ENCODE measurements at places on chromosomes 2 and 18. TPM values are rescaled to one million over a fixed set of nuclear protein-coding genes. Genes with fewer than 3 reads are reported as not detected.

DNA sequence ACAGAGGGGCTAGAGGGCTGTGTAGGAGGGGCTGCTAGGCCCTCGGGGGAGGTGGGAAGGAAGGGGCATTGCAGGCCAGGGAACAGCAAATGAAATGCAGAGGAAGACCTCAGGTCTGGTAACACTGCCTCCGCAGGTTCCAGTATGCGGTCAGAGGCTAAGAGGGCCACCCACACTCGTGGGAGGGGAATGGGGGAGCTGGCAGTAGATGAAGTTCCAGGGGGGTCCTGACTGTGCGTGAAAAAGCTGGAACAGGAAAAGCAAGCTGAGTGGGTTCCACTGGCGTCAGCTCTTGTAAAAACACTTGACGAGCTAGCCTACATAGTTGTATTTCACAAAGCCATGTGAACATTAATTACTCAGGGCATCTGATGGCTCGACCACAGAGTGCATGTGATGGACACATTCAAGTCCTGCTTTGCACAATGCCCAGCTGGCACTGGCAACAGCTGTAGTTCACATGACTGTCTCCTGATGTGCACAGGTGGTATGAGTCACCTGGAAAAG, 29.0 kb upstream of the PTPN4 start:
- no peak for DNase-seq

The QPCT gene
- 2.7 TPM for total RNA-seq

DNA sequence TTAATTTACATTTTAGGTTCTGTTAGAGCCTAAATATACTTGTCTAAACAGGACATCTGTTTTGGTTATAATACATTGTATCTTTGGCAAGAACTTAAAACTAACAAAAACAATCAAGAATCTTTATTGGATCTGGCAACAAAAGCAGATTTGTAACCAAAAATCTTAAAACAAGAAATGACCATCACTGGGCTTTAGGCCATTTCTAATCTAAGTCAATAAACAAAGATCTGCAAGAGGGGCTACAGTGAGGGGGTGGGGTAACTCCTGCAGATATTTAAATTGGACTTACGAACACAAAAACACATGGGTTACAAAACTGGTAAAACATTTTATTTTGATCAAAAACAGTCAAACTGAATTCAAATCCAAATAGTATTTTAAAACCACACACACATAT, 77.3 kb downstream of the SRBD1 start:
- no peak for DNase-seq

DNA sequence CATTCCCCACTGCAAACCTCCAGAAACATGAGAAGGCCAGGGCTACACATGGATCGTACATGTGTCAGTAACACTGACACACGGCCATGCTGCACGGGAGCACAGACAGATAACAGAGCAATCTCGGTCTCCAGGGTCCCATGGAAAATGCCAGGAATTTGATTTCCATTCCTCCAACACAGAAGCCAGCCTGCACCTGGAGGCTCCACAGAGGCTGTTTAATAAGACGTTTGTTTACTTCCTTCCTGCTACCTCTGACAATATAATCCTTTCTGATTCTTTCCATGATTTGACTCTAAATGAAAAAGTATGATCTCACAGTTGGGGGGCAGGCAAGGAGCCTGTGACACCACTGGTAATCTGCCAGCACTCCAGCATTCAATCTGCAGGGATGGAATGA, 210.9 kb upstream of the DDX18 start:
- no peak for DNase-seq

The MAP3K19 gene
- total RNA-seq: not detected

DNA sequence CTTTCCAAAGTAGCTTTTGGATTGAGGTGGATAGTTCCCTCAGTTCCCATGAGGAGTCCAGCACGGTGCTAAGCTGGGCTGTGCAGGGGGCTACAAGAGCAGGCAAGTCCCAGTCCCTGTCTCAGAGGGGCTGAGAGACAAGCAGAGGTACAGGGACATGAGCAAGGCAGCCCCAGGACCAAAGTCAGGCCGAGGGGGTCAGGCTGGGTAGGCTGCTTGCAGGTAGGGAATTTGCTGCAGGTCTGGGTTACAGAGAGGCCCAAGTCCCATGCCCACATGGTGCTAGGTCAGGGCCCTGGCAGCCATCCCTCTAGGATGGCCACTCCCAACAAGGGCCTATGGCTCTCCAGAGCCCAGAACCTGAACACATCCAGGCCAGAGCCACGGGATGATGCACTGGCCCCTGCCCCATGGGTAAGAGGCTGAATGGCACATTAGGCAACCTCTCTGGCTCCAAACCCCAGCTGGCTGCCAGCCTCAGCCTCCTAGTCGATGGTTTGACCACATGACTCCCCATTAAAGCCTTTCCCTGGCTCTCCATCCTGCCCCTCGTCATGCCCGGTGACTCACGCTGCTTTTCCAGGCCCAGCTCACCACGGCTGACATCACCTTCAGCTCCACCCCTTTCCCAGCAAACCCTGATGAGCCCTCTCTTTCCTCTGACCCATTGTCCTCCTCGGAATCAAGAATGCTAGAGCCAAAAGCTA, 83.7 kb downstream of the SDC1 start:
- DNase-seq: no peak

The GALNT3 gene
- total RNA-seq: 18.4 TPM

The EPC2 gene
- 53.1 TPM for total RNA-seq

The ERBB4 gene
- total RNA-seq: 43.8 TPM

The REG3A gene
- not detected for total RNA-seq

DNA sequence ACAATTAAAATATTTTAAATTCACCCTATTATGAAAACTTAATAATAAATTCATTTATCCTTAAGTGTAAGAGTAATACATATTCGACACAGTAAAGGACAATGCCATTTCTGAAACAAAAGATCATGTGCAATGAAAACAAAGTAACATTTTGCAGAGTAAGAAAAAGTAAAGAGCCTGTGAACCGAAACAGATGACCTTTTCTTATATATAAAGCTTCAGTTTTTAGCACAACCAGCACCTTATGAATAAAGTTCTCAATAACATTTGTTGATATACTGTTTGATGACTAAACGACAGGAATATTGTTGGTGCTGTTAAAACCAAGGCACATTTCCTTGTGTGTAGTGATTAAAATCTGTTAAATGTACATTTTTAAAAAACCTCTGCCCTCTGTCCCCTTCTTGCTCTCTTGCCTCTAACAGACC, 1.5 kb downstream of the PELI1 start:
- DNase-seq: no peak

GRCh38 chr2:171515672-171516298, 6.5 kb upstream of the CYBRD1 start:
- no peak for DNase-seq

- no peak for DNase-seq
Measured at GRCh38 chr2:136891100-136891499, 125.8 kb downstream of the THSD7B start.

GRCh38 chr18:63440219-63440618, 17.9 kb upstream of the VPS4B start:
- DNase-seq: no peak

The PPP1R1C gene
- 5.6 TPM for total RNA-seq

- no peak for DNase-seq
Measured at GRCh38 chr2:9974343-9974742, 22.9 kb downstream of the GRHL1 start.

GRCh38 chr2:7011356-7012083, 94.3 kb downstream of the RNF144A start:
- no peak for DNase-seq

The NAB1 gene
- 64.1 TPM for total RNA-seq

- no peak for DNase-seq
Measured at GRCh38 chr18:48727681-48728080, 188.8 kb downstream of the CTIF start.

The ZNF532 gene
- 184 TPM for total RNA-seq

GRCh38 chr2:241088376-241088775, 13.7 kb downstream of the MTERF4 start:
- no peak for DNase-seq

GRCh38 chr2:34029073-34029472, 430.0 kb upstream of the FAM98A start:
- no peak for DNase-seq

- DNase-seq: no peak
Measured at GRCh38 chr2:48116497-48116896, 210.2 kb upstream of the FBXO11 start.

The GPR17 gene
- not detected for total RNA-seq

DNA sequence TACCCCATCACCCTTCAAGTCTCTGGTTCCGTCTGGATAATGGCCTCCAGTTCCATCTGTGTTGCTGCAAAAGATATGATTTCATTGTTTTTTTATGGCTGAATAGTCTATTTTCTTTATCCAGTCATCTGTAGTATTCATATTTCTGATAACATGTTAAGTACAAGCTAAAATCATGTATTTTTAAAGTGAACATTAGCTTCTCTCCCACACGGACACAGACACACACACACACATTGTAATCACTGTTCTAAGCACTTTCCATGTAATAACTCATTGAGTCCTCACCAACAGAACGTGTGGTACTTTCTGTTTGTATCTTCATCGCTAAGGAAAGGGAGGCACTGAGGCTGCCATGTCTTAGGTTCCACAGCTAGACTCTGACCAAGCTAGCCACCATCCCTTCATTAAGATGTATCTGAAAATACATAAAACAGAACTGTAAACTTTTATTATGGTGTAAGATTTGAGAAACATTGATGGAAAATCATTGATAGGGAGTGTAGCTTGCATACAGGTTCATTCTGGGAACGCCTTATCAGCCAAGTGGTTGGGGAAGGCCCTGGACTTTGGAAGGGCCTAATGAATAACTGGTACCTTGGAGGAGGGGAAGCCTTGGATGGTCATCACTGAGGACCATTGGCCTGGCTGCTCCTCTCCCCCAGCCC, 8.1 kb downstream of the NCK2 start:
- DNase-seq: no peak

DNA sequence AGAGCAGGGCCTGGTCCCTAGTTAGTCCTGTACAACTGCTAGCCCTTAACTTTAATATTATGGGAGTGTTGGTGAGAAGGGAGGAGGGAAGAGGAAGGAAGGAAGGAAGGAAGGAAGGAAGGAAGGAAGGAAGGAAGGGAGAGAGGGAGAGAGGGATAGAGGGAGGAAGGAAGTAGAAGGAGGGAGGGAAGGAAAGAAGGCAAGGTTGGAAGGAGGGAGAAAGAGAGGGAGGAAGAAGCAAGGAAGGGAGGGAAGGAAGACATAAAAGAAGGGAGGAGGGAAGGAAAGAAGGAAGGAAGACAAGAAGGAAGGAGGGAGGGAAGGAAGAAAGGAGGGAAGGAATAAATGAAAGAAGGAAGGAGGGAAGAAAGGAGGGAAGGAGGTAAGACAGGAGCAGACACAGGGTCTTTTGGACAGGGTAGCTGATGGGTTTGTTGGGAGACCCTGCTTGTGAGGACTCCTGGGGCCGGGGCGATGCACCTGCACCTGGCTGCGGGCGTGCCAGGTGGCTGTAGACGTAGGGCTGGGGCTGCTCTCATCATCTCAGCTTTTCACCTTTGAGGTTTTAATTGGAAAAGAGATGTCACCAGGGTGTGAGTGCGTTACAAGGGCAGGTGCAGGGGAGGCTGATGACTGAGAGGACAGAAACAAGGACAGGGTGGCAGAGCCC, 5.9 kb upstream of the POMC start:
- no peak for DNase-seq

GRCh38 chr2:43221124-43221762, 5.2 kb downstream of the ZFP36L2 start:
- peak; percentile 36 for DNase-seq

- DNase-seq: no peak
Measured at GRCh38 chr2:158984604-158985135, 16.2 kb downstream of the TANC1 start.

The SCYGR4 gene
- total RNA-seq: not detected

Data from progenitor cell of endocrine pancreas (in vitro differentiated cells).